ENCODE measurements at places on chromosomes 6 and 20. TPM values are rescaled to one million over a fixed set of nuclear protein-coding genes. Genes with fewer than 3 reads are reported as not detected.

BACH2 gene
- 69.9 TPM for total RNA-seq

- no peak for DNase-seq
Observed at GRCh38 chr20:50876063-50876685, 55.1 kb downstream of the ADNP start.

GRCh38 chr6:35483062-35483461 lies 13.8 kb downstream of the TEAD3 start:
- no peak for DNase-seq

DNA sequence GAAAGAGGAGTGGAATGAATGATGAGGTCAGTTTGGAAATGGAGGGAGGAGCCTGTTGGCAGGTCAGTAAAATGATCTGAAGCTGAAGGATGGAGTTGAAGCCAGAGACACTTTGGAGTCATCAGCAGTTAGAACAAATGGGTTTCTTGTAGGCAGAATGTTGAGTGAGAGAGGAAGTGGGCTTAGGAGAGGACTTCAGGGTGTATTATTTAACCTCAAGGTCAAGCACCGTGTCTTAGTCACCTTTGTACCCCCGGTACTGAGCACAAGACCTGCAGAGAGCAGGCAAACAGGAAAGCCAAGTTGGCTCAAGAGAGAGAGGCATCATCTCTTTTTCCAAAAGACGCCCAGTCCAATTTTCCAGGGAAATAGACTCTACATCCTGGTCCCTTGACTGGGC lies 23.3 kb downstream of the C20orf173 start:
- no peak for DNase-seq

GRCh38 chr6:138864343-138864890 lies 68.5 kb downstream of the ECT2L start:
- no peak for DNase-seq

All from T-helper 17 cell (primary cell).